Lower lobe of right lung (tissue), 2 donors: ENCODE measurements at places on chromosomes 11 and 22.

DNA sequence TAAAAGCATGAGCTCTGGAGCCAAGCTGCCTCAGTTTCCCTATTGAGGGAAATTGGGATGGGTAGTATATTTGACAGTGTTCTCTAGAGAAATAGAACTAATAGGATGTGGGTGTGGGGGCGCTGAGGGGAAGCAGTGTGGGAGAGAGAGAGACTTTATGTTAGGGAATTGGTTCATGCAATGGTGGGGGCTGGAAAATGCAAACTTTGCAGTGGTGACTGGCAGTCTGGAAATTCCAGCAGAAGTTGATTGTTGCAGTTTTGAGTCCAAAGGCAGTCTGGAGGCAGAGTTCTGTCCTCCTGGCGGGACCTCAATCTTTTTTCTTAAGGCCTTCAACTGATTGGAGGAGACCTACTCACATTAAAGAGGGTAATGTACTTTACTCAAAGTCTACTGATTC is 59.4 kb upstream of the SYT13 start:
- DNase-seq = no peak

GRCh38 chr22:24291515-24292201 is 21.0 kb downstream of the SPECC1L start:
- DNase-seq = no peak

DNA sequence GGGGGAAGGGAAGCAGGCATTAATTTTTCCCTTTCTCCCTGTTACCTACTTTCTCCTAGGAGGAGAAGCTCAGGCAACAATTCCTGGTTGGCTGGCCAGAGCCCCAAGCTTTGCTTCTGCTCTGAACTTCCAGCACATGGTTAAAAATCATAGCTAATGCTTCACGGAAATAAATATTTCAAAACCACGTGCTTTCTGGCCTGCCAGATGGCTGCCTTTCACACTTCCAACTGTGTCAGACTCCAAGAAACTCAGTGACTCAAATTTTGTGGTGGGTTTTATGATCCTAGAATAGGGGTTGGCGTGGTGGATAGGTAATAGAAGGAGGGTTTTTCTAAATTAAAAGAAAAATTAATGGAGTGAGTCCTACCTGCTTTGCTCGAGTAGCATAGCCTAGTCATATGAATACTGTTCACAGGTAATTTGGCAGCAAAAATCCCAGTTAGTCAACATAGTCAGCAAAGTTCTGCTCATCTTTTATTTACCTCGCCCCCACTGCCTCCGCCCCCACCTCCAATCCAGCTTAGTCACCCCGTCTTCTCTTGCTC is 58.6 kb downstream of the SC5D start:
- no peak for DNase-seq

GRCh38 chr22:36184433-36185025 is 17.1 kb downstream of the APOL4 start:
- DNase-seq = no peak

DNA sequence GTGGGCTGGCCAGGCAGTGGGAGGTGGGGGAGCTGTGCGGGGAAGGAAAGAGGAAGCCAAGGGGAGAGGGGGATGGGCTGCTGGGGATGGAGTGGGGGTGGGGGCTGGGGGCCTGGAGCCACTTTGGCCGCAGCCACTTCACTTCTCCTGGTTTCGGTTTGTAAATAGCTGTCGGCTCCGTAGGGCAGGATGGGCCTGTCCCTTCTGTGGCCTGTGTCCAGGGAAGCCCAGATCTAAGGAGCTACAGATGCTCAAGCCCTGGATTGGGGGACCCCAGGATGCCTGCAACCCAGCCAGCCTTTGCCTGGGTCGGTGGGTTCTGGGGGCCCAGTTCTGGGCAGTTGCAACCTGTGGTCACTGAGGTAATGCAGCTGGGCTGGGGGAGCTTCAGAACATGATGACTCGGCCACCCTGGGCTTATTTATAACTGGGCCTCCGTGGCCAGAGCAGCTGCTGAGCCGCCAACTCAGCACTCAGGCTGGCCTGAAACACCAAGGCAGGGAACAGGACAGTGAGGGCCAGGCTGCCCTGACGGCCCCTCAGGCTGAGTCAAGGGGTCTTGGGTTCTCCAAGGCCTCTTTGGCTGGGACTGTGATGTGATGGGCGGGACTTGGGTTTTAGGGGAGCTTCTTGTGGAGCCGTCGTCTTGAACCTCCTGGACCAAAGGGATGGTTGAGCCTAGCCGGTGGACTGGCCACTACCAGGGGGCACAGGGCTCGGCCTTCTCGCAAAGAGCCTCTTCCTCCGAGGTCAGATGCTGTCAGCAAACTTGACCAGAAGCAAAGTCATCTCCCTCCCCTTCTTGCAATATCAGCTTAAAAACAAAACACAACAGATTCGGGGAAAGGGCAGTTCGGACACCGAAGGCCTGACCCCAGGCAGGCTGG is 15.0 kb upstream of the SLC39A13 start:
- peak; percentile 74 for DNase-seq

DNA sequence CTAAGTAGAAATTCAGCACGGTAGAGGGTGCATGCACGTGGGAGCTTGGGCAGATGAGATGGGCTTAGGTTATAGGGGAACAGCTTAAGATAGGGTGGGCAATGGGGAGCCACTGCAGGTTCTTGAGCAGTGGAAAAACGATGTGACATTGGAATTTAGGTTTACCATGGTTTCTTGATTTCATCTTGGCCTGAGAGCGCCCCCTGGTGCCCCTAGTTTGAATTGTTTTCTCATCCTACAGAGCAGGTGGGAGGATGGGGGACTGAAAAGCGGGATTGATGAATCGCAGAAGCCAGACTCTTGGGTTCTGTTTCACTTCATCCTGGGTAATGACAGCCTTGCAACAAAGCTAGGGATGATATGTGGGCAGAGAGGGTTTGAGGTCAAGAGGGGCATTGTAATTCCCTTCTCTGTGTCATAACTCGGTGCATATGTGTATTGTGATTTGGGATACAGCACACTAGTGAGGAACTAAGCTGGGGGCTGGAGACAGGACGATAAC is 6.7 kb upstream of the MCAM start:
- DNase-seq = no peak

DNA sequence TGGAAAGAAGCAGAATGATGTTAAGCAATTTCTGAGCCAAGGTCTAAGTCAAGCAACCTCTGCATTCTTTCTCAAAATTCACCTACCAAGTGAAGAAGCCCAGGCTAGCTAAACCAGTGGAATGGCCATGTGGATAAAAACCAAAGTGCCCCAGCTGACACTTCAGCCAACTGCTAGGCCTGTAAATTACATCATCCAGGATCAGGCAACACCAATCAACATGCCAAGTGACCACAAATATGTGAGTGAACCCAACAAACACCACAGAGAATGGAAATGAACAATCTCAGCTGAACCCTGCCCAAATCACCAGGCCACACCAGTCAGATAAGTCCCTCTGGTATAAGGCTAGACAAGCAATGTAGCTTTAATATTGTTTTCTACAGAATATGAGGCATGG is 25.1 kb upstream of the FJX1 start:
- DNase-seq = no peak

GRCh38 chr22:30806391-30806861 is 111.8 kb downstream of the OSBP2 start:
- DNase-seq = no peak

- peak; percentile 55 for DNase-seq
These were observed 4.2 kb downstream of the SIPA1 start for GRCh38 chr11:65642014-65642671.

DNA sequence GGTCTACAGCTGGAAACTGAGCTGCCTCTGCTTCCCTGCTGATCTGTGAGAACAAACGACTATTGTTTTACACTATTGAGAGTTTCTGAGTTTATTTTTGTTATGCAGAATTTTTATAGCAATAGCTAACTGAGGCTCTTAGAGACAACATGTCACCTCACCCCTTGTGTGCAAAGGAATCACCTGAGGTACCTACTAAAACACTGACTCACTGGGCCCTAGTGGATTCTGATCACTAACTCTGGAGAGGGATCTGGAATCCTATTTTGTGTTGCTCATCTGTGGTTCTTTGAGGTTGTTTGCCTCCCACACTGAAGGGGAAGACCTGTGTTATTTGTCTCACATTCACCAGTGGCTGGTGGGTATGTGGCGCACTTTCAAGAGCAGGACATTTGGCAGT is 13.4 kb upstream of the B3GAT1 start:
- no peak for DNase-seq
